ENCODE measurements at places on chromosomes 6 and 20. TPM values are rescaled to one million over a fixed set of nuclear protein-coding genes. Genes with fewer than 3 reads are reported as not detected.

The TRERF1 gene
- 6.6 TPM for total RNA-seq

The RUNX2 gene
- 5.1 TPM for total RNA-seq

The ZNF311 gene
- total RNA-seq, result 1.1 TPM

The BCAS1 gene
- total RNA-seq, result 0.37 TPM

The FERMT1 gene
- total RNA-seq, result 17.3 TPM

The SAPCD1 gene
- total RNA-seq, result 1.1 TPM

The RALGAPA2 gene
- 5.7 TPM for total RNA-seq

The LCA5 gene
- 2.9 TPM for total RNA-seq

The SPATS1 gene
- not detected for total RNA-seq

The SYCP2 gene
- 0.37 TPM for total RNA-seq

The PCSK2 gene
- not detected for total RNA-seq

The EYA2 gene
- total RNA-seq, result 0.37 TPM

The GSTA2 gene
- total RNA-seq, result not detected

The LRRN4 gene
- not detected for total RNA-seq

The TRIM15 gene
- not detected for total RNA-seq

The BMP6 gene
- 4.7 TPM for total RNA-seq

The RIPOR3 gene
- total RNA-seq, result 2.2 TPM

The PGK2 gene
- total RNA-seq, result not detected
